ENCODE measurements at places on chromosomes 5 and 9.

DNA sequence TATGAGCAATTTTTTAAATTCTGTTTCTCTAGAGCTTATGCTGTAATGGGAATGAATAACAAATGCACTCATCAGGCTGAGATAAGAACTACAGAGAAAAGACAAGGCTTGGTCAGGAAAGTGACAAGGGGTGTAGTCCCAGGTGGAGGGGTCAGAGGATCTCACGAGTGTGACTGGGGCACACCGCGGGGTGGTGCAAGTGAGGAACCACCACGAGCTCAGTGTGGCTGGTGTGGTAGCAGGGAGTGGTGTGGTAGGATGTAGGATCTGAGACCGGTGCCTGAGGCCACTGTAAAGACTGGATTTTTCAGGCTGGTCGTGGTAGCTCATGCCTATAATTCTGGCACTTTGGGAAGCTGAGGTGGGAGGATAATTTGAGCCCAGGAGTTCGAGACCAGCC lies 9.0 kb downstream of the ANXA6 start:
- no peak for DNase-seq

- no peak for DNase-seq
Measured at GRCh38 chr5:9034649-9035048, 511.2 kb downstream of the SEMA5A start.

DNA sequence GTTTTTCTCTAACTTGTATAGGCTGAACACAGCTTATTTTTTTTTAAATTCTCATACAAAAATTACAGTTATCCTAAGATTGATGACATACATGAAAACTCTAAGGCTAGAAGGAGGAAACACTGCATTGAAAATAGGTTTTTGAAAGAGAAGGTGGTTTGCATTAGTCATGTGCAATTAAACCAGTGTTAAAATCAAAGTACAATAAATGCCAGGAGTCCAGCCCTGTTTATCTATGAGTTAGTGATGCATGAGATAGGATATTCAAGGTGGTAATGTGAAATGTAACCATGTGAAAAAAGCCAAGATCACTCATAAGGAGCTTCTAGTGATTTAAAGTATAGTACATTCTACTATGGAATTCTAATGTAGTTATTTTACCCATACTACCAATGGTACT lies 444.9 kb upstream of the CYLC2 start:
- DNase-seq = no peak

- no peak for DNase-seq
Measured at GRCh38 chr5:159198063-159199036, 11.0 kb downstream of the RNF145 start.

DNA sequence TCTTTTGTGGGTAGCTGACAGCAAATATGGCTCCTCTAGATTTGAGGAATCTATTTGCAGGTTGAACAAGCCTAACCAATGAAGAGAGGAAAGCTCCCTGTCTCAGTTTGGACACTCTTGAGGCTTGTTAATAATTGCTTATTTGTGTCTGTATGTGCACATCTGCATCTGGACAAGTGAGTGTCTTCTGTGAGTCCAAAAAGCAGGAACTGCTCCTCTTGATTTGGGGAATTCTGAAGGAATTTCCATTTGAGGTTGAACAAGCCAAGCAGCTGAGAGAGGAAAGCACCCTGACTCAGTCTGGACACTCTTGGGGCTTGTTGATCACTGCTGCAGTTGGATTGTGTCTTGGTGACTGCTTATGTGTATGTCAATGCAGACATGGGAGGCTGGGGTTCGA lies 211.6 kb downstream of the DTWD2 start:
- DNase-seq = no peak

- no peak for DNase-seq
Measured at GRCh38 chr5:138180183-138180782, 1.4 kb downstream of the KIF20A start.

DNA sequence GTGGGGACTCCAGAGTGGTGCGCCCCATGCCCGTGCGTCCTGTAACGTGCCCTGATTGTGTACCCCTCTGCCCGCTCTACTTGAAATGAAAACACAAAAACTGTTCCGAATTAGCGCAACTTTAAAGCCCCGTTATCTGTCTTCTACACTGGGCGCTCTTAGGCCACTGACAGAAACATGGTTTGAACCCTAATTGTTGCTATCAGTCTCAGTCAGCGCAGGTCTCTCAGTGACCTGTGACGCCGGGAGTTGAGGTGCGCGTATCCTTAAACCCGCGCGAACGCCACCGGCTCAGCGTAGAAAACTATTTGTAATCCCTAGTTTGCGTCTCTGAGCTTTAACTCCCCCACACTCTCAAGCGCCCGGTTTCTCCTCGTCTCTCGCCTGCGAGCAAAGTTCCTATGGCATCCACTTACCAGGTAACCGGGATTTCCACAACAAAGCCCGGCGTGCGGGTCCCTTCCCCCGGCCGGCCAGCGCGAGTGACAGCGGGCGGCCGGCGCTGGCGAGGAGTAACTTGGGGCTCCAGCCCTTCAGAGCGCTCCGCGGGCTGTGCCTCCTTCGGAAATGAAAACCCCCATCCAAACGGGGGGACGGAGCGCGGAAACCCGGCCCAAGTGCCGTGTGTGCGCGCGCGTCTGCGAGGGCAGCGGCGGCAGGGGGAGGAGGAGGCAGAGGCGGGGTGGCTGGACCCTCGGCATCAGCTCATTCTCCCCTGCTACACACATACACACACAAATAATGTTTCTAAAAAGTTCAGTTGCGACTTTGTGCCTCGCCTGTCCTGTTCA lies 668 bp downstream of the GLIS3 start:
- DNase-seq = no peak

DNA sequence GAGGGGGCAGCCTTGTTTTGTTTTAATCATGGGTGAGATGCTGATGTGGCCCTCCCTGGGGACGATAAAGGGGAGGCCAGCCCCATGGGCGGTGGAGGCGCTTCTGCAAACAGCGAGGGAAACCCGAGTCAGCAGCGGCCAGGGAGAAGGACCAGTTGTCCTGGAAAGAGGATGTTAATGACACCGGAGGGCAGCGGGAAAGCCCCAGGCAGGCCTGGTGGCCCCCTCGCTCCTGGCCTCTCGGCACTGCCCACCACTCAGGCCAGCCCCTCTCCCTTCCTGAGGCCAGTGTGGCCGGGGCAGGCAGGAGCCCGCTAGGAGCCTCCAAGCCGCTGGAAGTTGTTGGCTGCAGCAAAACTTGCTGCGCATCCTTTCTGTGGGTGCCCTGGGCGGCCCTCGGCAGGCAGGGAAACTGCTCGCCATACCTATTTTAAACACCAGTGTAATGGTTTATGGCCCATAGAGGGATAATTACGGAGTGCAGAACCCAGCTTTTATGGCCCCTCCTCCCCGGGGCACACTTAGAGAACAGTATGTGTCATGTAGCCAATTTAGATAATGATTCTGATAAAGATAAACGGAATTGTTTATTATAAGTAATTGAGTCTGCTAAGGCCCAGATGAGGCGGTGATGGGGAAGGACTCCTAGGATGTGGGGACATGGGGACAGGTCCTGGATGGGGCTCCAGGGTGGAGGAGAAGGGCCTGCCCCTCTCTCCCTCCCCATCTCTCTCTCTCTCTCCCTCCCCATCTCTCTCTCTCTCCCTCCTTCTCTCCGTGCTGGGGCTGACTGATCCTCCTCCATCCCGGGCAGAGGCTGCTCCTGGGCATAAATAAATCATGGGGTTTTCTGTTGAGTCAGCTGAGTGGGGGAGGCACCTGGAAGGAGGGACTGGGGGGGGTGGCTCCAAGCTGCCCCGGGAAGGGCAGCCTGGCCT lies 36.9 kb downstream of the LMX1B start:
- no peak for DNase-seq

GRCh38 chr5:15585128-15585527 lies 85.1 kb downstream of the FBXL7 start:
- DNase-seq = no peak

DNA sequence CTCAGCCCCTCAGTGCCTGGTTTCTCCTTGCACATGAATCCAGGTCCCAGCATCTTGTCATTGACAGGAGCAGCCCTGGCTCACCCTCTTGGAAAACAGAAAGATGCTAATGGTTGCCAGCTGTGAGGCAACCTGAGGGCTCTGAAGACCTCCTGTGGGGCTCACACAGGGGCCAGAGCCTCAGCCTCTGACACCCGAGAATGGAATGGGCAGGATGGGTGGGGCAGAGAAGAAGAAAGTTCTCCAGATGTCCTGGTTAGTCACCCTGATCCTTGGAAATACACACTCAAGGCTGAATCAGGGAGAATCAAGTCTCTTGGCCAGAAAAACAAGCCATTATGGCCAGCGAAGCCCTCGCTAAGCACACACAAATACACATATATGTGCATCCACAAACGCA lies 32.3 kb upstream of the SPATA31E1 start:
- no peak for DNase-seq
